ENCODE measurements at places on chromosomes 7 and 10. TPM values are rescaled to one million over a fixed set of nuclear protein-coding genes. Genes with fewer than 3 reads are reported as not detected.

DNA sequence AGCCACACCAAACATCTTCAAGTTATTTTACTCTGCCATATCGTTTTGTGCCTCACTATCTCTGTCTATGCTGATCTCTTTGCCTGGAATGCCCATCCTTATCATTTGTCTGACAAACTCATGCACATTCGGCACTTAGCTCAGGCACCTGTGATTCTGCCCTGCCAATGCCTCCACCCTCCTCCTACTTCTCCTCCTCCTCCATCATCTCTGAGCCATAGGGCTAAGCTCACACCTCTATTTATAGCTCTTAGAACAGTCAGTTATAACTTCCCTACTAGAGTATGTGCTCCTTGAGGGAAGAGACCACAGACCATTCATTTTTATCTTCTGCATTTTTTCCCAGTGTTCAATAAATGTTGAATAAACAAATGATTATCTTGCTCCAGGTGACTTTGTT is 51.2 kb upstream of the CDK13 start:
- DNase-seq: no peak

GRCh38 chr10:89369156-89370105 is 8.4 kb upstream of the IFIT1B start:
- DNase-seq: no peak

DNA sequence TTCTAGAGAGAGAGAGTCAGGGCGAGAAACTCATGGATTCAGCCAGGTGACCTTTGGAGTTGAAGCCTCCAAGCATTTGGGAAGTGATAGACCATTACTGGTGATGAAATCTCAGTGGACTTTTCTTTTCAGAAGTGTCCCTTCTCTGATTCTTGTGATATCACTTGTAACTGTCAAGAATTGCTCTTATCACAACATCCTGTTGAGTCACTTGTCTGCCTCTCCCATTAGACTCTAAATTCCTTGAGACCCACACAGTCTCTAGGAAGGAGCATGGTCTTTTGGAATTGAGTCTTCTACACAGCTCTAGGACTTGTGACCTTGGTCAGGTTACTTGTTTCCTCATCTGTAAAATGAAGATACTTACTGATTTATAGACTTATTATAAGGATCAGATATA is 81.0 kb downstream of the CFAP58 start:
- DNase-seq: no peak

PRTFDC1 gene
- 29.2 TPM for total RNA-seq

CREB5 gene
- 53.5 TPM for total RNA-seq
